ENCODE measurements at places on chromosomes 11 and 22. TPM values are rescaled to one million over a fixed set of nuclear protein-coding genes. Genes with fewer than 3 reads are reported as not detected.

GRCh38 chr11:43567396-43567975, 113.1 kb upstream of the HSD17B12 start:
- no peaks in the 10 kb centered on the region for H3K36me3 ChIP-seq
- H3K4me1 ChIP-seq = no peaks in the 10 kb centered on the region
- peak; percentile 61 for DNase-seq

- no peaks in the 10 kb centered on the region for H3K36me3 ChIP-seq
- no peak overlapping the region for H3K4me3 ChIP-seq
- no peak overlapping the region for H3K27ac ChIP-seq
- no peaks in the 10 kb centered on the region for H3K4me1 ChIP-seq
- no peak for DNase-seq
These were observed 194.2 kb downstream of the AASDHPPT start for GRCh38 chr11:106271686-106272085.

DNA sequence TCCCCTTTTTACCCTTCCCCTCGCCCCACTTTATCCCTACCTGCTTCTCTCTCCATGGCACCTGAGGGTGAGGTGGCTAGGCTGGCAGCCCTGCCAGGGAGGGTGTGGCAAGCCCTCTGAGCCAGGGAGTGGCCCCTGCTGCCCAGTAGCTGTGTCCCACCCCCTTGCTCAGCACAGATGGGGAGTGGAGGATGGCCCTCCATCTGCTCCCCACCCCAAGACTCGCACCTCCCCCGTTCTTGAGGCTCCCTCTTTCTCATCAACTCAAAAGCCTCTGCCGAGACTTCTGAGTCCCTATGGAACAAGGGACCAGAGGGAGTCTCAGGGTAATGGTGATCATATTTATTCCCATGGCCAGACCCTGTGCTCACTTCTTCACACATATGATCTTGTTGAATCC, 1.7 kb downstream of the TMEM151A start:
- no peak for DNase-seq
- H3K4me1 ChIP-seq = no peaks in the 10 kb centered on the region
- H3K27ac ChIP-seq = no peak overlapping the region
- no peaks in the 10 kb centered on the region for H3K36me3 ChIP-seq
- peaks cover 46% of the 10 kb centered on the region for H3K27me3 ChIP-seq

- H3K36me3 ChIP-seq = no peaks in the 10 kb centered on the region
- no peaks in the 10 kb centered on the region for H3K4me1 ChIP-seq
- no peak overlapping the region for H3K27ac ChIP-seq
- H3K27me3 ChIP-seq = peaks cover 23% of the 10 kb centered on the region
- no peak overlapping the region for H3K4me3 ChIP-seq
These were observed 109.3 kb downstream of the GGTLC2 start for GRCh38 chr22:22753526-22754267.

DNA sequence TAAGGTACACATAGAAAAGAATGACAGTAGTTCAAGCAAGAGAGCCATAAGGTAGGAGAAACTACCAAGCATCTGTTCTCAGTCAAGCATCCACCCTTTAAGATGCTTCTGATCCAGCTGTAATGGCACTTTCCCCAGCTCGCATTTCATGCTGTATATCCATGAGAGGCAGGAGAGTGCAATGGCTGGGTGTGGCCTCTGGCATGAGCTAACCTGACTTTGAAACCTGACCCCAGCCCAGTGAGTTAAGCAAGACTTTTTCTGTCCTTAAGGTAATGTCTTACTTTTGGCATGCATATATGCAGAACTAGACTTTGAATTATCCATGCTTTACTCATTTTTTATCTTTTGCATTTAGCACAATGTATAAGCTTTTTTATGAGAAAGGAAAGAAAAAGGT, 79.8 kb upstream of the CNTN5 start:
- no peaks in the 10 kb centered on the region for H3K4me1 ChIP-seq
- no peak overlapping the region for H3K27ac ChIP-seq
- H3K27me3 ChIP-seq = no peaks in the 10 kb centered on the region
- peak; percentile 66 for DNase-seq
- no peaks in the 10 kb centered on the region for H3K36me3 ChIP-seq
- H3K4me3 ChIP-seq = no peak overlapping the region

GRCh38 chr22:29700206-29700899, 19.4 kb upstream of the CABP7 start:
- peaks cover 24% of the 10 kb centered on the region for H3K4me1 ChIP-seq
- no peak overlapping the region for H3K4me3 ChIP-seq
- H3K27me3 ChIP-seq = peaks cover 9% of the 10 kb centered on the region
- DNase-seq = no peak

DNA sequence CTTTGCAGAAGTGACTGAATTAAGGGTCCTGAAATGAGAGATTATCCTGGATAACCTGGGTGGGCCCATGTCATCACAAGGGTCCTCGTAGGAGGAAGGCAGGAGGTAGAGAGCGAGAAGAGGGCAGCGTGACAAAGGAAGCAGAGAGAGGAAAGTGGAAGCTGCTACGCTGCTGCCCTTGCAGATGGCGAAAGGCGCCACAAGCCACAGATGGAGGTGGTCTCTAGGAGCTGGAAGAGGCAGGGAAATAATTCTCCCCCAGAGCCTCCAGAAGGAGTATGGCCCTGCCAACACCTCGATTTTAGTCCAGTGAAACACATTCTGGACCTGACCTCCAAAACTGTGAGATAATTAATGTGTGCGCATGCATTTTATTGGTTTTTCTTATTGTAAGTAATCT, 13.4 kb downstream of the TMEM184B start:
- peaks cover 10% of the 10 kb centered on the region for H3K36me3 ChIP-seq
- H3K4me1 ChIP-seq = peaks cover 3% of the 10 kb centered on the region
- no peak overlapping the region for H3K4me3 ChIP-seq
- H3K27ac ChIP-seq = no peak overlapping the region

SLC22A9 gene
- total RNA-seq = not detected

ZP1 gene
- total RNA-seq = not detected

- no peak overlapping the region for H3K4me3 ChIP-seq
- peaks cover under 1% of the 10 kb centered on the region for H3K4me1 ChIP-seq
- DNase-seq = no peak
- no peak overlapping the region for H3K27ac ChIP-seq
- H3K27me3 ChIP-seq = no peaks in the 10 kb centered on the region
These were observed 99.3 kb upstream of the SYT13 start for GRCh38 chr11:45385423-45385822.

- no peak overlapping the region for H3K27ac ChIP-seq
- H3K4me3 ChIP-seq = no peak overlapping the region
- no peaks in the 10 kb centered on the region for H3K36me3 ChIP-seq
- no peak for DNase-seq
These were observed 152.6 kb downstream of the CEP164 start for GRCh38 chr11:117480221-117480620.

DNA sequence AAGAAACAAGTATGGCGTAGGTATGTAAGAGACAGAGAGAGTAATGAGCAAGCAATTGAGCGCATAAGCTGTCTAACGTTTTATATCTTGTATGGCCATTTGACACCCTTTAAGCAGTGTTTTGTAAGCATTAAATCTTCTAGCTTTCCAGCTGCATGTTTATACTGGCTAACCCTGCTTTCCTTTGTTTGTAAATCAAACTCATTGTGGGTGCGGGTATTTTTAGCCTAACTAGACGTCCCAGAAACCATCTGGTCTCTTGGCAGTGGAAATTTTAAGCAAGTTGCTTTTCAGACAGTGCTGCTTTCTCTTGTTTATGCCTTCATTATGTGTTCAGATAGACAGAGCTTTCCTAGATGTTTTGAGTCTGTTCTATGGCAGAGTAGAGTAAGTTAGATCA, 73.5 kb downstream of the RNF169 start:
- H3K36me3 ChIP-seq = peaks cover 74% of the 10 kb centered on the region
- peaks cover 8% of the 10 kb centered on the region for H3K4me1 ChIP-seq
- H3K27ac ChIP-seq = no peak overlapping the region
- no peaks in the 10 kb centered on the region for H3K27me3 ChIP-seq
- no peak overlapping the region for H3K4me3 ChIP-seq

NXPE2 gene
- total RNA-seq = 0.11 TPM

NPTXR gene
- 2.3 TPM for total RNA-seq

GRCh38 chr11:66996609-66997273, 21.6 kb downstream of the C11orf86 start:
- H3K27me3 ChIP-seq = no peaks in the 10 kb centered on the region
- H3K36me3 ChIP-seq = no peaks in the 10 kb centered on the region
- DNase-seq = no peak
- H3K27ac ChIP-seq = no peak overlapping the region

UPK3A gene
- total RNA-seq = not detected

BIRC2 gene
- 45.3 TPM for total RNA-seq

CRYBB3 gene
- total RNA-seq = not detected

DNA sequence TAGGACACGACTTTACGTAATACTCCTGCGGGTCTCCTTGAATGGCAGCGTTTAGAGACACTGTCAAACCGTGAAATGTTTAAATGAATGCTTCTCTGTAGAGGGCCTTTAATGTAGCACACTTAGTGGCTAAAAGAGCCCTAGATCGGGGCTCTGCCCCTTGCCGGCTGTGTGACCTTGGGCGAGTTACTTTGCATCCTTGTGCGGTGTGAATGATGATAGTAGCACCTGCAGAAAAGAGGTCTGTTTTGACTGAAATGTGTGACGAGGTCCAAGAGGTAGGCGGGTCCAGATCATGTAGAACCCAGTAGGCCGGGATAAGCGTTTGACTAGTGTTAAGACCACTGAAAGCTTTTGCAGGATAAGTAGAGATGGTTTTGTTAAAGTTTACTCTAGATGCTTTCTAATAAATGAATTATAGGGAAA, 866 bp downstream of the MED17 start:
- H3K27me3 ChIP-seq = no peaks in the 10 kb centered on the region
- H3K36me3 ChIP-seq = peaks cover 42% of the 10 kb centered on the region
- no peak for DNase-seq
- H3K4me3 ChIP-seq = peak overlapping the region; percentile 97
- H3K27ac ChIP-seq = peak overlapping the region; percentile 99
- no peaks in the 10 kb centered on the region for H3K4me1 ChIP-seq

GRCh38 chr22:49502126-49502826, 325.4 kb downstream of the BRD1 start:
- no peaks in the 10 kb centered on the region for H3K36me3 ChIP-seq
- no peaks in the 10 kb centered on the region for H3K27me3 ChIP-seq
- H3K4me3 ChIP-seq = no peak overlapping the region
- DNase-seq = peak; percentile 39
- no peaks in the 10 kb centered on the region for H3K4me1 ChIP-seq
- no peak overlapping the region for H3K27ac ChIP-seq

KLHL35 gene
- total RNA-seq = not detected

GRCh38 chr11:94201004-94201465, 72.4 kb downstream of the PANX1 start:
- H3K4me1 ChIP-seq = no peaks in the 10 kb centered on the region
- no peaks in the 10 kb centered on the region for H3K36me3 ChIP-seq
- no peak overlapping the region for H3K27ac ChIP-seq
- no peaks in the 10 kb centered on the region for H3K27me3 ChIP-seq
- no peak for DNase-seq

DNA sequence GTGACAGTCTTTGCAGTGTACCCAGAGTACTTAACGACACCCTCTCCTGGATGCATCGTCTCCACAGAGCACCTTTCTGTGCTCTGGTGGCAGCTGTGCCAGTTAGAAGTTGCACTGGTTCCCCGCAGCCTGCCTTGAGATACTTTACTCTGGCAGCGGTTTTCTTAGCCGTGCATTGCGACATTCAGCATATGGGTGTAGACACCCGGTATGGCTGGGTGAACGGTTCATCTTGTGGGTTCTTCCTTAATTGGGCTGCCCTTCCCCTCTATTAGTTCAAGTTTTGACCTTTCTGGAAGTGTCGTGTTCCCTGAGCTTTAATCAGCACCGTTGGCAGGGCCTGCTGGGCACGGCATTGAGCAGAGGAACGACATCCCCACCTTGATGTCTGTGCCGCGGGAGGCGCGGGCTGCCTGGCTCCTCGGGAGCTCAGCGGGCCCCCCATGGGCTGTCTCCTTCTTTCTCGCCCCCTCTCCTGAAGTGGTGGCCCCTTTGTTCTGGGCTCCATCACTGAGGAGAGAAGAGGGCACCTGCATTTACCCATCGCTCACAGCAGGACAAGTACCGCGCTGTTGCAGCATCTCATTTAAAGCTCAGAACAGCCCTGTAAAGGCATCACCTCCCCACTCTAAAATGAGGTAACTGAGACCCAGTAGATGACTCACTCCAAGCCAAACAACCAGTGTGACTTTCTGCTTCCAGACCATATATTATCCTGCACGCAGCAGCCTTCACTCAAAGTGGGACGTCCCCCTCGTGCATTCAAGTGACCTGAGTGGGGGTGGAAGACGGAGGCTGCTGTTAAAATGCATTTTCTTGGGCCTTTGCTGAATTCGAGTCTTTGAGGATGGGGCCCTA, 13.3 kb downstream of the FAM83F start:
- no peaks in the 10 kb centered on the region for H3K27me3 ChIP-seq
- peaks cover 24% of the 10 kb centered on the region for H3K4me1 ChIP-seq
- H3K4me3 ChIP-seq = no peak overlapping the region
